ENCODE measurements at places on chromosomes 5 and 9. TPM values are rescaled to one million over a fixed set of nuclear protein-coding genes. Genes with fewer than 3 reads are reported as not detected.

DNA sequence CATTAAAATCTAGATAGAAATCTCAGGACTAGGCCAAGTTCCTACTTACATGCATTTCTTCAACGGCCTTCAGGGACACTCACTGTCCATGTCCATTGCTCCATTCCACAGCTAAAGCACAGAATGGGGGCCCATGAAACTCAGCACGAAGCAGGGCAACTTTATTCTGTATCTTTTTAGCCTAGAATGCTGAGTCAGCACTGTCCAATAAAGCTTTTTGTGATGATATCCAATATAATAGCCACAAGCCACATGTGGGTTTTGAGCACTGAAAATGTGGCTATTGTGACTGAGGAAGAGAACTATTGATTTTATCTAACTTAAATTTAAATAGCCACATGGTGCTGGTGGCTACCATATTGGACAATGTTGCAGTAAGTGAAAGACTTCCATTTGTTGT is 21.6 kb downstream of the OTP start:
- H3K4me1 ChIP-seq, result no peaks in the 10 kb centered on the region
- no peaks in the 10 kb centered on the region for H3K36me3 ChIP-seq
- no peak overlapping the region for H3K27ac ChIP-seq
- no peak for DNase-seq
- no peak overlapping the region for H3K4me3 ChIP-seq

Gene EFNA5
- total RNA-seq, result not detected

DNA sequence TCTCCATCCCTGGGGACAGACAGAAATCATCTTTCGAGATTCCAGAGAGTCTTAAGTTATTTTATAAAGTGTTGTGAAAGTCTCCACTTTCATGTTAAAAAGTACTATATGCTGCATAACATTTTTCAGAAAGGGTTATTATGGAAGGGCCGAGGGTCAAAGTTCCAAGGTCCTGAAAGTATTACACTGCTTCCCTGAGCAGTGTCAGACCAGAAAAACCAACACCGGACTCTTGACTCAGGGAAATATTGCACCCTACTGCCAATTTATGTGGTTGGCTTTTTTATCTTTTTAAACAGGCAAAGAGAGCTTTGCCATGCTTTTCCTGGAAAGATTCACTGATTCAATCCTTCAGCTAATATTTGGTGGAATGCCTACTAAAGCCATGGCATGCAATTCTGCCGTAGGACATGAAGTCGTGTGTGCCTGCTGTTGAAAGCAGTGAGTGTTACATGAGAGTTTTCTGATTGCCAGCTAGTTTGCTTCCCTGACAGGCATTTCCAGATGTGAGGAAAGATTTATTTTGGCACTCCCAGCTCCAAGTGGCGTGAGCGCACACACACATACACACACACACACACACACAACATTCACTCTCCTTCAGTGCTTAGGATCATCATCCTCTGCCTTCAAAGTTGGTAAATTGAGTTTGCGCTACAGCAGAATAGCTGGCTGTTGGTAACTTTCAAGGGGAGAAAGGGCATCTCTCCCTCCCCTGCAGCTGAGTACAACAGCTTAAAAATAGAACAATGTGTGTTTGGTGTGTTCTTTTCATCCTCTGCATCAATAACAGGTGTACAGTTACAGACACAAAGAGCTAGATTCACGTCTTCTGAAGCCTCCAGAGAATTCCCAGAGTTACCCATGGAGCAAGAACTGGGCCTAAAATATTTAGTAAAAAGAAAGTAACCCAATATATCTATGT is 45.6 kb downstream of the SLC1A3 start:
- DNase-seq, result no peak
- H3K27me3 ChIP-seq, result peaks cover 13% of the 10 kb centered on the region
- H3K4me1 ChIP-seq, result no peaks in the 10 kb centered on the region
- H3K27ac ChIP-seq, result no peak overlapping the region
- no peak overlapping the region for H3K4me3 ChIP-seq

Gene ALDH1B1
- total RNA-seq, result 8.1 TPM

- no peak overlapping the region for H3K4me3 ChIP-seq
- no peak for DNase-seq
- H3K27me3 ChIP-seq, result no peaks in the 10 kb centered on the region
- H3K4me1 ChIP-seq, result no peaks in the 10 kb centered on the region
Measured at GRCh38 chr5:34868791-34869190, 29.8 kb downstream of the TTC23L start.

Gene MYOT
- total RNA-seq, result not detected

DNA sequence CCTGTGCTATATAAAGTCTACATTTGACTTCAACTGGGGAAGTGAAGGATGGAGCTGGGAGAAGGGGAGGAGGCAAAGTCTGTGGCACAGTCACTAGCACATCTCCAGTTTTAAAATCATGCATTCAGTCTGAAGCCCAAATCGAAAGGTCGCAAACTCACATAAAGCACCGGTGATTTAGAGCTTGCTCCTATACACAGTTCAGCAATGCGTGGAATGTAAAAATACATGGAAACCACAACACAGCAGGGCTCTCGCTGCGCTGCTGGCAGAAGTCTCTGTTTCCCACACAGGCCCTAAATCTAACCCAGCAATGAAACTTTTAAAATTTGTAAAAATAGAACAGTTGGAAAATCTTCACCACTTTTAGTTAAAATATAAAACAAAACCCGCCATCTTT is 68.2 kb downstream of the EBF1 start:
- H3K27me3 ChIP-seq, result peaks cover 15% of the 10 kb centered on the region
- H3K4me3 ChIP-seq, result no peak overlapping the region
- no peaks in the 10 kb centered on the region for H3K36me3 ChIP-seq
- peaks cover 12% of the 10 kb centered on the region for H3K4me1 ChIP-seq

- H3K4me1 ChIP-seq, result no peaks in the 10 kb centered on the region
- no peak overlapping the region for H3K27ac ChIP-seq
- DNase-seq, result no peak
- H3K4me3 ChIP-seq, result no peak overlapping the region
- H3K27me3 ChIP-seq, result peaks cover 20% of the 10 kb centered on the region
- H3K36me3 ChIP-seq, result no peaks in the 10 kb centered on the region
Measured at GRCh38 chr5:141762790-141763368, 80.8 kb upstream of the ARAP3 start.

Gene ANKRD18A
- total RNA-seq, result 1.9 TPM

DNA sequence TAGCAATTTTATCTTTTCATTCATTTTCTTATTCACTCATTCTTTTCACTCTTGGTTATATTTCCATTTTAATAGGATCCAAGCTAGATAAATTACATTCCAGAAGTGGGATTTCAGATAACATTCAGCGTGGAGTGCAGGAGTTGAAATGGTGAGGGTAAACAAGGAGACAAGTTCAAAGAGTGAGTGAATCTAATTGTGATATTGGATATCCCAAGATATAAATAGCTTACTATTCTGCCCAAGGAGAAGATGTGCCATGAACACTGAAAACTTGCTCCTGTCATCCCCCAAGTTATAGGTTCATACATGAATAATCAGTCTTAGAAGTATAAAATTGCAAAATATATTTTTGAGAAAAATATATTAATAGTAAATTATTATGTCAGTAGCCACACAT is 459.3 kb downstream of the CETN3 start:
- H3K4me1 ChIP-seq, result no peaks in the 10 kb centered on the region

- H3K36me3 ChIP-seq, result no peaks in the 10 kb centered on the region
- H3K4me3 ChIP-seq, result no peak overlapping the region
- no peak overlapping the region for H3K27ac ChIP-seq
- DNase-seq, result no peak
- H3K27me3 ChIP-seq, result peaks cover 2% of the 10 kb centered on the region
- peaks cover 3% of the 10 kb centered on the region for H3K4me1 ChIP-seq
Measured at GRCh38 chr5:88845081-88845697, 37.8 kb downstream of the MEF2C start.

DNA sequence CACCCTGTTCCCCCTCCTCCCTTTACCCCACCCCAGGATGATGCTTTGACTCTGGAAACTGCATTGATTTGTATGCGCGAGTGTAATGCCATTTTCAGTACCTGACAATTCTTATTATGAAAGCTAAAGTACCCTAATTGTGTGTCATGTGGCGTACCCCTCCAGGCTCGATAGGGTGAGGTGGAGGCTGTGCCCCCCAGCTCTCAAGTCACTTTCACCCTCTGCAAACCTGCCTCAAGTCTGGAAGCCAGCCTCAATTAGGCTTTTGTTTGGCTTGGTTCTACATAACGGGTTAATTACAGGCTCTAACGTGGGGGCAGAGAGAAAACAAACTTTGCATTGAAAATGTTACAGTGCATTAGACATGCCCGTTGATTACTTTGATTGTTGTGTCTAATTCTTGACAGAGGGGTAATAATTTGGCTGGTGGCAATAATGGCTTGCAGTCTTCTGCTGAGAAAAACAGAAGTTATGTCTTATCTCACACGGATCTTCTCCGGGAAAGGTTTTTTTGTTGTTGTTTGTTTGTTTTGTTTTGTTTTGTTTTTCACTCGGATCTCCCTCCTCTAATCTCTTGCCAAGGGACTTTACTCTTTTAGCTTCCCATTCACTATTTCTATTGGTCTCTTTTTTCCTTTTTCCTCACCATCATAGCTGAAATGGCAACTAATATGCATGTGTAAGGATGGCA is 12.6 kb downstream of the ISL1 start:
- no peak for DNase-seq
- no peak overlapping the region for H3K27ac ChIP-seq
- no peaks in the 10 kb centered on the region for H3K36me3 ChIP-seq
- no peak overlapping the region for H3K4me3 ChIP-seq

- no peak overlapping the region for H3K4me3 ChIP-seq
- peaks cover 15% of the 10 kb centered on the region for H3K4me1 ChIP-seq
- peaks cover 20% of the 10 kb centered on the region for H3K36me3 ChIP-seq
- DNase-seq, result no peak
Measured at GRCh38 chr9:132011896-132012295, 67.8 kb downstream of the MED27 start.

DNA sequence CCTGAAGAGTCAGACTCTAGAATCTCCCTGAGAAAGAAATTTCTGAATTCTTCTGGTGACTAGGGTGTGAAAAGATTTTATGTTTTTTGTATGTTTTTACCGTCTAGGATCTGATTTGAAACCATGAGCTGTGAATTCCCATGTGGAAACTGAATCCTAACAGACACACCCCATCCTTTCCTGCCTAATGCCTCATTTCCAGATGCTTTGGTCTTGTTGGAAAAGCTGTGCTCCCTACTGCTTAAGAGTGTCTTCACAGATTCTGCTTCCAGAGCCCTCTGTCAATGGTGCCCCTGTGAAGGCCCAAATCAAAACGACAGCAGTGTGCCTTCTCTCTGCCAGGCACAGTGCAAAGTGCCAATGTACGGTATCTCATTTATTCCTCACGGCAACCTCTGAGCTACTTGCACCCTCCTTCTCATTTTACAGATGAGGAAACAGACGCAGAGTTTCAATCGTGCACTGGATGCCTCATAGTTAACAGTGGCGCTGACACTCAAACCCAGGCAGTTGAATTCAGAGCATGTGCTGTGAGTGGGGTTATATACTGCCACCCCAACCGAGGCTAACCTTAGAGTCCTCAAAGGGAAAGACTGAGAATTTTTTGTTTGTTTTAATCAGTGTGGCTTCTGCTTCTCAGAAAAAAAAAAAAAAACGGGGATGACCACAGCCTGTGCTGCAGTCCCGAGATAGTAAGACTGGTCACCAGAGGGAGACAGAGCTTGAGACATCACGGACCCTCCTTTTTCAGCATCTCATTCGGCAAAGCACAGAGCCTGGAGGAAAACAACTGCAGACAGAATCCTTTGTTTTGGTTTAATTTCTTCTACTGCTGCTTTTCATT is 188.4 kb downstream of the SNCAIP start:
- H3K4me3 ChIP-seq, result no peak overlapping the region
- H3K27me3 ChIP-seq, result no peaks in the 10 kb centered on the region
- H3K27ac ChIP-seq, result no peak overlapping the region

- H3K36me3 ChIP-seq, result peaks cover 13% of the 10 kb centered on the region
- DNase-seq, result peak; percentile 12
- H3K4me1 ChIP-seq, result peaks cover 49% of the 10 kb centered on the region
- no peaks in the 10 kb centered on the region for H3K27me3 ChIP-seq
- H3K27ac ChIP-seq, result peak overlapping the region; percentile 96
Measured at GRCh38 chr9:78296201-78296892, 578 bp upstream of the PSAT1 start.

Gene PIK3R1
- 75.6 TPM for total RNA-seq

Gene CAVIN4
- 0.12 TPM for total RNA-seq

Gene SLC34A1
- 0.27 TPM for total RNA-seq

DNA sequence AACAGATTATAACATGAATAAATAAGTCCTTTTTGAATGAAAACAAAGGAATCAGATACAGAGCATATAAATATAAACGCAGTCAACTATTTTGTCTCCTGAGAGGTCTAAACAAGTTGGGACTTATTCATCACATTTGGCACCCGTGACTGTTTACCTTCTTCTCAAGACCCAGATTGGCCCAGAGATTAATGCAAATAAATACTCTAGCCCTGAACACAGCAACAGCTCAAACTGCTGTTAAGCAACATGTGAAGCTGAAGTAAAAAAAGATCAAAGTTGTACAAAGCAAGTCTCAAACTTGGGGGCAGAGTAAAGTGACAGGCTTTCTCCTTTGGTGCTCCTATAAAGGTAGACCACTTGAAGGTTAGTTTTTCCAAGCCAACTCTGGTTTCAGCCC is 95.0 kb upstream of the NR5A1 start:
- no peak overlapping the region for H3K4me3 ChIP-seq
- H3K27me3 ChIP-seq, result peaks cover 16% of the 10 kb centered on the region
- H3K36me3 ChIP-seq, result no peaks in the 10 kb centered on the region

Gene CSF2
- 4.7 TPM for total RNA-seq

DNA sequence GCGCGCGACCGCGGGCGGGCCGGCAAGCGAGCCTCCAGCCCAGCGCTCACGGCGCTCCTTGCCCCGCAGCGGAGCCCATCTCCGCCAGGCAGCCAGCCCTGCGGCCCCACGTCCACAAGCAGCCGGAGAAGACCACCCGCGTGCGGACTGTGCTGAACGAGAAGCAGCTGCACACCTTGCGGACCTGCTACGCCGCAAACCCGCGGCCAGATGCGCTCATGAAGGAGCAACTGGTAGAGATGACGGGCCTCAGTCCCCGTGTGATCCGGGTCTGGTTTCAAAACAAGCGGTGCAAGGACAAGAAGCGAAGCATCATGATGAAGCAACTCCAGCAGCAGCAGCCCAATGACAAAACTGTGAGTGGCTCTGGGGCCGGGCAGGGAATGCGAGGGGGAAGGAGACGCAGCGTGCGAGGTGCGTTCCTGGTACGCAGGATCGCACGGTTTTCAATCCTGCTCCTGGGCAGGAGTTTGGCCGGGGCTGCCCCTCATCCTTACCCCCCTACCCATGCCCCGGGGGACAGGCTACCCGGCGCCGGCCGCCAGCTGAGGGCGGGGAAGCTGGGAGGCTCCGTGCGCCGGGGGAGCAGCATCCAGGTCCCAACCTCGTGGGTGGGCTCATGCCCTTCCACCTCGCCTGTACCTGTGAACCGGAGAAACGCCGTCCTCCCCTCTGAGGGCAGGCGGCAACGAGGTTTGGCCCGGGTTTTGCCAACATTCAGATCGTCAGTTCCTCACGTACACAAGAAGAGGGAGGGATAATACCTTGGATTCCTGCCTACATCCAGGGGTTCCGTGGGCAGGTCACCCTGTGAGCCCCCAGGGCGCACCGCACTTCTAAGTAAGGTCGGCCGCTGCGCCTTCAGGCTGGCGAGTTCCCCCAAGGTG is 6.6 kb downstream of the ISL1 start:
- peaks cover 1% of the 10 kb centered on the region for H3K4me1 ChIP-seq
- H3K27me3 ChIP-seq, result peaks cover 69% of the 10 kb centered on the region
- DNase-seq, result no peak
- no peaks in the 10 kb centered on the region for H3K36me3 ChIP-seq
- no peak overlapping the region for H3K27ac ChIP-seq

Gene PCDHGB2
- 0.10 TPM for total RNA-seq

Gene CA9
- 0.40 TPM for total RNA-seq
